ENCODE measurements at places on chromosomes 11 and 22. TPM values are rescaled to one million over a fixed set of nuclear protein-coding genes. Genes with fewer than 3 reads are reported as not detected.

The IZUMO1R gene
- total RNA-seq = not detected

The SNX32 gene
- 1.8 TPM for total RNA-seq

The CD3E gene
- total RNA-seq = not detected

The P2RY2 gene
- 0.30 TPM for total RNA-seq

The PRG3 gene
- total RNA-seq = not detected

The ZNRF3 gene
- total RNA-seq = 2.4 TPM

The CD3G gene
- total RNA-seq = not detected
